GM12891 (cell line): ENCODE measurements at places on chromosomes 6 and 20.

GRCh38 chr20:56359212-56360132, 698 bp downstream of the FAM210B start:
- DNase-seq: peak; percentile 39

- no peak for DNase-seq
Observed at GRCh38 chr6:164897523-164898235, 411.7 kb downstream of the C6orf118 start.

- DNase-seq: no peak
Observed at GRCh38 chr6:96898241-96898851, 655 bp upstream of the NDUFAF4 start.

DNA sequence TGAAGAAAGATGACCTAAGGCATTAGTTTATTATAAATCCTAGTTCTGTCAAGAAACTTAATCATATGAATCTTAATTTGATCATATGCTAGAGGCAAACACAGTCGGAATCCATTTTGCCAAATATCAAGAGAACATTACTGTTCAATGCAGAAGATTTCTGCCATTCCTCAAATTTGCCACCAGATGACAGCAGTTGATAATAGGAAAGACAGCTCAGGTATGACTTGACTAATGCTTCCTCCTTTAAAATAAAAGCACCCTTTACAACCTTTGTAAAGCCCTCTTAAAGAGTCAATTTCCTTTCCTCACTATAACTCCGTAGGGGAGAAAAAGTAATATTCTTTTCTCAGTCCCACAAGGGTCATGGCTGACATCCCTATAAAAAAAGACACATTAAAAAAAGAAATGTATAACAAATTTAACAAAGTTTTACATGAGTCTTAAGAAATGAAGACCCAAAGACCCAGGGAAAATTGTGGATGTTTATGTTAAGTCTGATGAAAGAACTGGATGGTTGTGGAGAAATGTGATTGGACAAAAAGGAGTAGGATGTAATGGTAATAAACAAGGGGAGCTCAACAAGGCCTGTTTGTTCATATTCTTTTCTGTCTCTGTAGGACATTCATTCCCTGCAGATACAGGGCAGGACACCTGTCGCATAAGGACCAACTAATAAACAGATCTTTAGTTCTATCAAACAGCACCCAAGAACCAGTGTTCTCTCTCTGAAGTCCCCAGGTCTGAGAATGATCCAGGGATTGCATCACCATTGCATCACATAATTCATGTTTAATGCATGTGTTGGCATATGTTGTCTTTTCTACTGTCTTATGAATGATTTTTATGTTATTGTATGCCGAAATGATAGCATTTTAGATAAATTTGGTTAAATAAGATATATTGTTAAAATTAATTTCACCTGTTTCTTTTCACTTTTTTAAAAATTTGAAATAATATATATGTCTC, 23.0 kb upstream of the IL17A start:
- DNase-seq: no peak

DNA sequence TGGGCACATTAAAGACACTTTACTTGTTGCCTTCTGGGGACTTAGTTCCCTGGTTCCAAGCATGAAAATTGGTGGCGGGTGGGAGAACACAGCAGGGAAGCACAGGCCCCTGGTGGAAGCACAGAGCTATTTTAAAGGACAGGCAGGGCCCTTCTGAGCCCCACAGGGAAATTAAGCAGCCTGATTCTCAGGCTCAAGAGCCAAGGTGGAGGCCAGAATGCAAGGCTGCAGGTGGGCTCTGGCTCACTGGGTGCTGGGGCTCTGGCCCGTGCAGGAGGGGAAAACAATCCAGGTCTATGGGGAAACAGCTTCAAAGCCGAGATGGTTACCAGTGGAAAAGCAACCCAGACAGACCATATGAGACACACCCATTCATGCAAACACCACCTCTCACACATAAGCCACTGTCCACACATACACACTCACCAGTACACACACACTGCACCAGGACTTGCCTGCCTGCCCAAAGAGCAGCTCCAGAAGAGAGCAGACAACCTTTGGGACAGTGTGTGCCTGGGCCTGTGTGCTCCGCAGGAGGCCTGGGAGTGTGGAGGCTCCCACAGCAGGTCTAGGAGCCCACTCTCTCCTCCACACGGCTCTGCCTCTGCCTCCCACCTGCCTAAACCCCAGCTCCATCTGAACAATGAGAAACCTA, 30.6 kb downstream of the TFEB start:
- no peak for DNase-seq

- DNase-seq: no peak
Observed at GRCh38 chr6:56079751-56080540, 167.4 kb downstream of the COL21A1 start.

DNA sequence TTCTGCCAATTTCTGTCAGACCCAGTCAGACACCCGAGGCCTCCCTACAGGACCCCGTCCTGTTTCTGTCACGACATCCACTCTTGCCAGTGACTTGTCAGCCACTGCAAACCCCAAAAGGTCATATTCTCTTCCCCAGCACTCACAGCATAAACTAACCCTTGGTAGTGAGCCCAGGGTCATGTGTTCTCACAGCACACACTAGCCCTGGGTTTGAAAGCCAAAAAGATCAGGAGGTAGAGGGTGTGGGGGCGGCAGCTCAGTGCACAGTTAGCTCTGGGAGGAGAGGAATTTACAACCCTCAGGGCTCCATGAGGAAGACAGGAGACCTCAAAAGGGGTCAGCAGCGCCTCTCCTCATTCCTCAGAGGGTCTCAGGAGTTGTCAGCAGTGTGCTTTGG, 9.9 kb upstream of the SNX9 start:
- DNase-seq: no peak

GRCh38 chr20:25066386-25066785, 8.4 kb upstream of the ACSS1 start:
- DNase-seq: no peak

DNA sequence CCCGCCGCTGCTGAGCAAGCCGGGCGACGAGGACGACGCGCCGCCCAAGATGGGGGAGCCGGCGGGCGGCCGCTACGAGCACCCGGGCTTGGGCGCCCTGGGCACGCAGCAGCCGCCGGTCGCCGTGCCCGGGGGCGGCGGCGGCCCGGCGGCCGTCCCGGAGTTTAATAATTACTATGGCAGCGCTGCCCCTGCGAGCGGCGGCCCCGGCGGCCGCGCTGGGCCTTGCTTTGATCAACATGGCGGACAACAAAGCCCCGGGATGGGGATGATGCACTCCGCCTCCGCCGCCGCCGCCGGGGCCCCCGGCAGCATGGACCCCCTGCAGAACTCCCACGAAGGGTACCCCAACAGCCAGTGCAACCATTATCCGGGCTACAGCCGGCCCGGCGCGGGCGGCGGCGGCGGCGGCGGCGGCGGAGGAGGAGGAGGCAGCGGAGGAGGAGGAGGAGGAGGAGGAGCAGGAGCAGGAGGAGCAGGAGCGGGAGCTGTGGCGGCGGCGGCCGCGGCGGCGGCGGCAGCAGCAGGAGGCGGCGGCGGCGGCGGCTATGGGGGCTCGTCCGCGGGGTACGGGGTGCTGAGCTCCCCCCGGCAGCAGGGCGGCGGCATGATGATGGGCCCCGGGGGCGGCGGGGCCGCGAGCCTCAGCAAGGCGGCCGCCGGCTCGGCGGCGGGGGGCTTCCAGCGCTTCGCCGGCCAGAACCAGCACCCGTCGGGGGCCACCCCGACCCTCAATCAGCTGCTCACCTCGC, 1.5 kb downstream of the ARID1B start:
- no peak for DNase-seq

- no peak for DNase-seq
Observed at GRCh38 chr6:157859775-157860504, 36.9 kb downstream of the SNX9 start.

- DNase-seq: no peak
Observed at GRCh38 chr20:12673352-12673751, 335.4 kb upstream of the SPTLC3 start.

GRCh38 chr6:35710241-35710847, 21.6 kb upstream of the FKBP5 start:
- no peak for DNase-seq

- DNase-seq: peak; percentile 26
Observed at GRCh38 chr6:157982102-157982562, 469 bp downstream of the SYNJ2 start.
